Activated CD4-positive, alpha-beta memory T cell treated with anti-CD3 and anti-CD28 coated beads for 36 hours (primary cell): ENCODE measurements at places on chromosomes 11 and 22. TPM values are rescaled to one million over a fixed set of nuclear protein-coding genes. Genes with fewer than 3 reads are reported as not detected.

Gene SCGB1C1
- not detected for total RNA-seq

Gene AQP11
- 0.34 TPM for total RNA-seq

Gene TEX54
- total RNA-seq: not detected

Gene MEN1
- total RNA-seq: 31.3 TPM

GRCh38 chr11:120039039-120039438 is 98.9 kb downstream of the TRIM29 start:
- no peak overlapping the region for H3K4me3 ChIP-seq
- H3K4me1 ChIP-seq: no peaks in the 10 kb centered on the region
- no peak for DNase-seq
- H3K27ac ChIP-seq: no peak overlapping the region
- H3K36me3 ChIP-seq: no peaks in the 10 kb centered on the region

GRCh38 chr11:73176145-73176873 is 34.2 kb upstream of the FCHSD2 start:
- peak overlapping the region; percentile 56 for H3K27ac ChIP-seq
- H3K4me3 ChIP-seq: no peak overlapping the region
- no peak for DNase-seq
- H3K27me3 ChIP-seq: peaks cover 2% of the 10 kb centered on the region
- no peaks in the 10 kb centered on the region for H3K36me3 ChIP-seq

GRCh38 chr11:13114566-13115379 is 105.7 kb downstream of the RASSF10 start:
- H3K4me3 ChIP-seq: no peak overlapping the region
- no peak overlapping the region for H3K27ac ChIP-seq
- peaks cover 18% of the 10 kb centered on the region for H3K27me3 ChIP-seq
- DNase-seq: peak; percentile 13
- peaks cover 2% of the 10 kb centered on the region for H3K4me1 ChIP-seq
- no peaks in the 10 kb centered on the region for H3K36me3 ChIP-seq

- no peak overlapping the region for H3K4me3 ChIP-seq
- H3K4me1 ChIP-seq: no peaks in the 10 kb centered on the region
- DNase-seq: no peak
- no peak overlapping the region for H3K27ac ChIP-seq
- H3K27me3 ChIP-seq: peaks cover 3% of the 10 kb centered on the region
These were observed 67.0 kb downstream of the ARHGAP20 start for GRCh38 chr11:110645253-110645652.

GRCh38 chr22:19855504-19856409 is 1.1 kb upstream of the GNB1L start:
- H3K4me1 ChIP-seq: peaks cover 41% of the 10 kb centered on the region
- peaks cover 9% of the 10 kb centered on the region for H3K36me3 ChIP-seq
- peak overlapping the region; percentile 98 for H3K27ac ChIP-seq
- H3K4me3 ChIP-seq: peak overlapping the region; percentile 94

GRCh38 chr11:9774591-9775397 is 110.9 kb downstream of the SWAP70 start:
- H3K36me3 ChIP-seq: no peaks in the 10 kb centered on the region
- no peaks in the 10 kb centered on the region for H3K27me3 ChIP-seq
- H3K27ac ChIP-seq: no peak overlapping the region
- H3K4me3 ChIP-seq: no peak overlapping the region
- DNase-seq: no peak
- no peaks in the 10 kb centered on the region for H3K4me1 ChIP-seq

- no peak overlapping the region for H3K27ac ChIP-seq
- H3K4me3 ChIP-seq: no peak overlapping the region
- no peaks in the 10 kb centered on the region for H3K4me1 ChIP-seq
- no peaks in the 10 kb centered on the region for H3K36me3 ChIP-seq
- H3K27me3 ChIP-seq: peaks cover 5% of the 10 kb centered on the region
These were observed 973.9 kb downstream of the BRD1 start for GRCh38 chr22:48853627-48854240.

DNA sequence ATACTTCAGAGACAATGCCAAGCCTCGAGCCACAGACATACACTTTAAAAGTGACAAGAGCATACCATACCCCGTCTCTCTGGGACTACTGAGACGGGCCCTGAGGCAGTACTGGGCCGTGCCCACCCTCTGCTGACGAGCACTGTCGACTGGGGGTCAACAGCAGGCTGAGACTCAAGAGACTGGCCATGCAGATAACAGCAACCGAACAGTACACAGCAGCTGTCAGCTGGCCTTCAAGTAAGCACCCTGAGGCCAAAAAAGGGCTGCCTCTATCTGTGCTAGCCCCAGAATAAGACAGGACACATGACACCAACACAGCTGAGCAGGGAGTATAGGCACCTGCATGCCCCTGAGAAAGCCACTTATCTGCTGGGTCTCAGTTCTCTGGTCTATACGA is 18.9 kb upstream of the TMEM121B start:
- peaks cover 21% of the 10 kb centered on the region for H3K36me3 ChIP-seq
- no peak for DNase-seq
- no peaks in the 10 kb centered on the region for H3K4me1 ChIP-seq
- no peak overlapping the region for H3K27ac ChIP-seq

GRCh38 chr22:28142361-28142961 is 223.4 kb upstream of the PITPNB start:
- peaks cover 1% of the 10 kb centered on the region for H3K27me3 ChIP-seq
- no peaks in the 10 kb centered on the region for H3K4me1 ChIP-seq
- DNase-seq: no peak
- no peak overlapping the region for H3K27ac ChIP-seq

DNA sequence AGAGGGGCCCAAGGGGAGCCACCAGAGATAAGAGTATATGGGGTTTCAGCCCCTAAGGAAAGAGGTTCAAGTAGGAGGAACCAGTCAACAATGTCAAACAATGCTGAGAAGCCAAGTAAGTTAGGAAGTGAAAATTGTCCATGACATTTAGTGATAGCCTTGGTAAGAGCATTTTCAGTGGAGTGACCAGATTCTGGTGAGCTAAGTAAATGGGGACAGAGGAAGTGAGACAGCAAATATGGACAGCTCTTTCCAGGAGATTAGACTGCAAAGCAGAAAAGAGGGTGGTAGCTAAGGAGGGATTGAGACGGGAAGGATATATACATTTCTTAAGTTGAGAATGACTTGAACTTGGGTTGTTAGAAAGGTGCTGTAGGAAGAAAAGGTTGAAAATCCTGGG is 22.9 kb downstream of the POLD3 start:
- no peaks in the 10 kb centered on the region for H3K27me3 ChIP-seq
- H3K27ac ChIP-seq: no peak overlapping the region
- peaks cover 3% of the 10 kb centered on the region for H3K4me1 ChIP-seq
- DNase-seq: no peak
- H3K36me3 ChIP-seq: peaks cover 33% of the 10 kb centered on the region

DNA sequence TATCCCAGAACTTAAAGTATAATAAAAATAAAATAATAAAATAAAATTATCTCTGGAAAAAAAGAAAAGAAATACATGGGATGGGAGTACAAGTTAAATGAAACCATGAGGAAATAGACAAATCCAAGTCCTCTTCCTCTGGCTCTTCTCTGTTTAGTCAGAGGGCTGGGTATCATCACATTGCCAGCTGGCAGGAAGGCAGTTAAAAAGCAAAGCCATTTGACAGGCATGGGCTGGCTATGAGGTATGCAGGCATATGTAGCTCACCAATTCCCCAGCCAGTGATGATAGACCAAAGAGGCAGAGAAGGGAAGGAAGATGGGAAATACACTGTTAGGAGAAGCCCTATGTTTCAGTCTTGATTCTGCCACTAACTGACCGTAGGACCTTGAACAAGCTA is 6.5 kb downstream of the LYVE1 start:
- no peaks in the 10 kb centered on the region for H3K27me3 ChIP-seq
- no peak overlapping the region for H3K27ac ChIP-seq

DNA sequence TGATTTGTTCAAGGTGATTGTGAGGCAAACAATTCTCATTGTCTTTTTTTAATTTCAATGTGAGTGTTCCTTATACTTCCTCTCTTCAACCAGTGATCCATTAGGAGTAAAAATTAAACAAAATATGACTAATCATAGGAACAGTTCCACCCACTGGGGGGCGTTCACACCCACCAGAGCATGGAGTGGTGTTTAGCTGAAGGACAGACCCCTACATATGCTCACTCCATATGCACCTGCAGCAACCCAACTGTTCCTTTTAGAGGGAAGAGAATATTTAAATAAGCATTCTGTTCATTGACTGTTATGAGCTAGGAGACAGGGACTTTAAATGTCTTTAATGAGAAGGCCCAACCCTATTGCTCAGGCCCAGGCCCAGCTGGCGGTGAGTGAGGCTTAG is 78.7 kb upstream of the DRD2 start:
- H3K27ac ChIP-seq: no peak overlapping the region
- peaks cover 5% of the 10 kb centered on the region for H3K27me3 ChIP-seq
- DNase-seq: no peak

DNA sequence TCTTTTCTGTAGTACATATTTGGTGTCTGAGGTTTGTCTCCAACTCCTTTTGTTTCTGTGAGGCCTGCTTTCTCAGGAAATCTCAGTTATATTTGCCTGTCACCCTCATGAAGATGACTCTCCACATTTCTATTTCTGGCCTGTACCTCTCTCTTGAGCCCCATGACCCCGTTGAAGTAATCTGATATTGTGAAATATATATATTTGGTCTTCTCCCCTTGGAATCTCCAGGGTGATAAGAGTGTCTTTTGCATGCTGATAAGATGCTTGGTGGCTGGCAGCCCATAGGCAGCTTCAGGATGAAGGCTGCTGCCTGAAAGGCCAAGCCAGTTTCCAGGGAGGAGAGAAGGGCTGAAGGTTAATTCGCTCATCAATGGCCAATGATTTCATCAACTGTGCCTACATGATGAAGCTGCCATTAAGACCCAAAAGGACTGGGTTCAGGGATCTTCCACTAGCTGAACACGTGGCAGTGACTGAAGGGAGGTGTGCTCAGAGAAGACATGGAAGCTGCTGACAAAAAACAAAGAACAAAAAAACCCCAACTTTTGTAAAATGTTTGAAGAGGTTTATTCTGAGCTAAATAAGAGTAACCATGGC is 67.4 kb downstream of the MICAL2 start:
- peaks cover 63% of the 10 kb centered on the region for H3K4me1 ChIP-seq
- peak overlapping the region; percentile 93 for H3K27ac ChIP-seq
- peak overlapping the region; percentile 21 for H3K4me3 ChIP-seq
- H3K36me3 ChIP-seq: peaks cover 16% of the 10 kb centered on the region

DNA sequence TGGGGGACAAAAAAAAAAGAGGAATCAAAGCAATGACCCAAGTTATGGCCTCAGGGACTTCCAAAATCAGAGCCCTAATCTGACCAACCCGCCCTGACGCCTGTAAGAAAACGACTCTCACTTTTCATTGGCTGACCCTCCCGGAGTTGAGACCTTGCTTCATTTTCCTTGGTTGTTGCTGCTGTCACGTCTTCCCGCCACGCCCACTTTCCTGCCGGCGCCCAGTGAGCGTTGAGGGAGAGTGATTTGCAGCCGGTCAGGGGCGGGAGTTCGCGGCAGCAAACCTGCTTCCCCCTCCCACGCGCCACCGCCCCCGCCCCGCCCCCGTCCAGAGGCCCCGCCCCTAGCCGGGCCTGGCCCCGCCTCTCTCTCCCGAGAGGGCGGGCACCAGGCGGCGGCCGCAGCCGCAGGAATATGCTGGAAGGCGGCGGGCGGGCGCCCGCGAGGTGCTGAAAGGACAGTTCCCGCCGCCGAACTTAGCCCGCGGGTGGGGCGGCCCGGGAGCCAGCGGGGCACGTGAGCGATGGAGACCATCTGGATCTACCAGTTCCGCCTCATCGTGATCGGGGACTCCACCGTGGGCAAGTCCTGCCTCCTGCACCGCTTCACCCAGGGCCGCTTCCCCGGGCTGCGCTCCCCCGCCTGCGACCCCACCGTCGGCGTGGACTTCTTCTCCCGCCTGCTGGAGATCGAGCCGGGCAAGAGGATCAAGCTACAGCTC is at the start of gene RAB39A:
TSS of gene RAB39A (plus strand) at position 403 of the 721 bp plus-strand sequence. CDS start at position 524, 121 bp downstream.
- H3K27me3 ChIP-seq: peaks cover 34% of the 10 kb centered on the region

- peaks cover 38% of the 10 kb centered on the region for H3K27me3 ChIP-seq
- H3K36me3 ChIP-seq: no peaks in the 10 kb centered on the region
- no peak for DNase-seq
- H3K4me3 ChIP-seq: no peak overlapping the region
These were observed 35.5 kb upstream of the FGF3 start for GRCh38 chr11:69854713-69855112.

- H3K4me3 ChIP-seq: no peak overlapping the region
- H3K27ac ChIP-seq: no peak overlapping the region
- H3K4me1 ChIP-seq: no peaks in the 10 kb centered on the region
- no peak for DNase-seq
- H3K36me3 ChIP-seq: no peaks in the 10 kb centered on the region
These were observed 13.5 kb upstream of the TTLL8 start for GRCh38 chr22:50071432-50072166.

- DNase-seq: no peak
- H3K36me3 ChIP-seq: peaks cover 2% of the 10 kb centered on the region
- no peak overlapping the region for H3K4me3 ChIP-seq
- H3K27ac ChIP-seq: no peak overlapping the region
- H3K4me1 ChIP-seq: no peaks in the 10 kb centered on the region
These were observed 73.6 kb downstream of the CSTPP1 start for GRCh38 chr11:47010179-47010578.

DNA sequence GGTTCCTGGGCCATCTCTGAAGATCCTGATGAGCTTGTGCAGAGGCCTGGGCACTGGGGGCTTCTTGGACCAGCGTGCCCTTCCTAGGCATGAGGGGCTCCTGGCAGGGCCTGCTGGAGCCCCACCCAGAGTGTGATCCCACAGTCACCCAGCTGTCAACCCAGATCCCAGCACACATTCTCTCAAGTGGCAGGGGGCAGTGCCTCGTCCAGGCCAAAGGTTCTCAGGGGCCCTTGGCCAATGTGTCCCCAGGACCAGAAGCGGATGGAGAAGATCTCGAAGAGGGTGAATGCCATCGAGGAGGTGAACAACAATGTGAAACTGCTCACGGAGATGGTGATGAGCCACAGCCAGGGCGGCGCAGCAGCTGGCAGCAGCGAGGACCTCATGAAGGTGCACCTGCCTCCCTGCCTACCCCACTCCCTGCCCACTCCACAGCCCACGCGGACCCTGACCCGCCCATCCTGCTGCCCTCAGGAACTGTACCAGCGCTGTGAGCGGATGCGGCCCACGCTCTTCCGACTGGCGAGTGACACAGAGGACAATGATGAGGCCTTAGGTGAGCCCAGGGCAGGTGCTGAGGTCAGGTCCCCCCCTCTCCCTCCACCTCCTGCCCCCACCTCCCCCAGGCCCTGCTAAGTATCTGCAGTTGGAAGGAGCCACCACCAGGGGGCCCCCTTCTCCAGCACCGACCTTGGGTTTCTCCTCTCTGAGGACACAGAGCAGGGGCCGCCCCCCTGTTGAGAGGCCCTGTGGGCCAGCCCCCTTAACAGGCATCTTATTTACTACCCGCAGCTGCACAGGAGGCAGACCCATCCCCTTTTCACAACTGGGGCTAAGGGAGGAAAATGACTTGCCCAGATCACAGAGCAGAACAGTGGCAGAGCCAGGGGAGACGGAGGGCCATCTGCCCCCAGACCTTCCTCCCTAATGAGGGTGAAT is 14.7 kb downstream of the GGA1 start:
- H3K27me3 ChIP-seq: no peaks in the 10 kb centered on the region
- H3K36me3 ChIP-seq: peaks cover 14% of the 10 kb centered on the region
- H3K4me3 ChIP-seq: no peak overlapping the region
- peaks cover 43% of the 10 kb centered on the region for H3K4me1 ChIP-seq
- H3K27ac ChIP-seq: peak overlapping the region; percentile 87
